ENCODE measurements at places on chromosomes 7 and 10. TPM values are rescaled to one million over a fixed set of nuclear protein-coding genes. Genes with fewer than 3 reads are reported as not detected.

DNA sequence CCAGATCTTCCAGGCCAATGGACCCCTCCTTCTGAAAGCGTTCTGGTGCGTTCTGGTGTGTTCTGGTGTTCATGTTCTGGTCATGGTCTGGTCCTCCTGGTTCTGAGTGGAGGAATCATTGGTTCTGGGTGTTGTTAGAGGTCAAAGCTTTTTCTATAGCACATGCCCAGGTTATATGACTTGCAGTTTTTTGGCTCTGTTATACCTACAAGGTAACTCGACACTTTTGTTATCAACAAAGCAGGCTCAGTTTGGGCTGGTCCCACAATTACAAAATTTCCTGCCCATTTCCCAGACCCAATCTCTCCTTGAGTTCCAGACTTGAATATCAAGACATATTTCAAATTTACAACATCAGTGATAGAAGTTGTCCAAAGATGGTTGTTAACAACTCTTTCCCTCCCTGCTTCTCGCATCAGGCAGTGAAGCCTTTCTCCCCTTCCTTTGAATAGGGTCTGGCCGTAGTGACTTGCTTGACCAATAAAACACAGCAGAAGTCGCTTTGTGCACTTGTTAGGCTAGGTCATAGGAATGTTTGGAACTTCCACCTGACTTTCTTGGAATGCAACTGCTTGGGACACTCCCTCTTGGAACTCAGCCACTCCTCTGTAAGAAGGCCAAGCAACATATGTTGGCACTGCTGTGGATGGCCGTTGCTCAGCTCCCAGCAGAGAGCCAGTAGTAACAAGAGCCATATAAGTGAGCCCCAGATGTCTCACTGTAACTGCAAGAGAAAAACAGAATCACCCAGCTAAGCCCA is 83.1 kb upstream of the STEAP1B start:
- DNase-seq: no peak

- no peak for DNase-seq
Observed at GRCh38 chr10:86301971-86302370, 64.6 kb downstream of the GRID1 start.

The MKX gene
- 0.81 TPM for total RNA-seq

DNA sequence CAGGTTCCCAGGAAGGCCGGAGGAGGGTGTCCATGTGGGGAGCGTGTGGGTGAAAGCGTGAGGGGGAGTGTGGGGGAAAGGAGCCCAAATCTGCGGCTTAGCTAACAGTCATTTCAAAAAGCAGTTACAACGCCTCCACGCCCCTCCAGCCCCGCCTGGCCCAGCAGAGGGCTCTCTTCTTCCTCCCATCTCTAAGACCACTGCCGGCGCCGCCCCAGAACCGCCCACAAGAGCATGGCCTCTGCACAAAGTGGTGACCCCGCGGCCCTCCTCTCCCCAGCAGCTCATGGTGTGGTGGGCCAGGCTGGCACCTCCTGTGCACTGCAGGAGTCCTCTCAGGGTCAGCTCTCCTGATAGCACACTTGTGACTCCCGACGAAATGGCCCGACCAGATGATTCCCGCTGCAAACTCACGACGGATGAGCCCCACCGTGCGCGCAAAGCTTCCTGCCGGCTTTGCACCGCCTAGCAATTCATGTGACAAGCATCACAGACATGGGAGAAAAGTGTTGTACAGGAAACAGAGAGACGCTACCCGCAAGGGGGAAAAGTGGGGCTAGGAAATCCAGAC is 12.4 kb upstream of the HUS1 start:
- DNase-seq: peak; percentile 97

The NACAD gene
- 0.31 TPM for total RNA-seq

The GPNMB gene
- total RNA-seq: 1.2 TPM
